ENCODE measurements at places on chromosomes 2 and 18.

GRCh38 chr2:113848758-113849415 lies 41.0 kb upstream of the ACTR3 start:
- DNase-seq: no peak

DNA sequence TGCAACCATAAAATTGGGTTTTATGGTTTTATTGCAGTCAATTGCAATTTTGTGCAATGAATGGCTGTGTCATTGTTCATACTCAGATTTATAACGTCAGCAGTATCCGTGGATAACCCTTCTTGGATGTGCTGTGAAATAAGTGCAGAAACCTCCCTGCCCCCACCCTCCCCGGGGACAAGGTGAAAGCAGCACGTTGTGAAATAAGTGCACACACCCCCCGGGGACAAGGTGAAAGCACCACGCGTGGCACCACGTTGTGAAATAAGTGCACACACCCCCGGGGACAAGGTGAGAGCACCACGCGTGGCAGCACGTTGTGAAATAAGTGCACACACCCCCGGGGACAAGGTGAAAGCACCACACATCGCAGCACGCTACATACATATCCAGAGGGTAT lies 93.6 kb upstream of the NFATC1 start:
- DNase-seq: no peak

DNA sequence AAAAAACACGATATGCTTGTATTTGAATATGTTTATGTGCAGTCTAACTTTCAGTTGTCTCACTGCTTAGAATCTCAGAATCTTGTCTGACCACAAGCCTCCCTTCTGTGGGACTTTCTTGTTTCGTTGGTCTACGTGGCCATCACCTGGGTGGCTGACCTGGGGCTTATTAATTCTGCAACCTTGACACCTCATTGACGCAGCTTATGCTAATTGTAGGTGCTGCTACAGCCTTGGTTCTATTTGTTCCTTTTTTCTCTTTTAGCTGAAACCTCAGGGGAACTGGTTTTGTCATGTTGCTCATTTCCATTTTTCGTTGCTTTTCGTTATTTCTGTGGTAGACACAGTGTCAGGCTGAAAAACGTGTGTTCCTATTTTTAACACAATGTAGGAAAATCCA lies 273.7 kb downstream of the SLC4A3 start:
- DNase-seq: no peak

- DNase-seq: no peak
These were observed 94.0 kb downstream of the PLB1 start for GRCh38 chr2:28589746-28590463.

DNA sequence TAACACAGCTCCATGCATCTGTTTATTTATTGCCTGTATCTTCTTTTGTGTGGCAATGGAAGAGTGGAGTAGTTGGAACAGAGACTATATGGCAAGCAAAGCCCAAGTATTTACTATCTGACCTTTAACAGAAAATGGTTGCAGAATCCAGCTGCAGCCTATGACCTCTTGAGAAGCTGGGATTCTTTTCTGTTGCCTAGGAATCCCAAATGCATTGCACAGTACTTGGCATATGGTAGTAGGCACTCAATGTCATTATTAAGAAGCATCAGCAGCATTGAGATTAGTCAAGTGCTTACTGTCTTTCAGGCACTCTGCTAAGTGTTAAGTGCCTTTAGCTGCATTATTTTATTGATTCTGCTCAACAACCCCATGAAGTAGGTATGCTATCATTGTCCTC lies 331.6 kb downstream of the CCDC85A start:
- no peak for DNase-seq

DNA sequence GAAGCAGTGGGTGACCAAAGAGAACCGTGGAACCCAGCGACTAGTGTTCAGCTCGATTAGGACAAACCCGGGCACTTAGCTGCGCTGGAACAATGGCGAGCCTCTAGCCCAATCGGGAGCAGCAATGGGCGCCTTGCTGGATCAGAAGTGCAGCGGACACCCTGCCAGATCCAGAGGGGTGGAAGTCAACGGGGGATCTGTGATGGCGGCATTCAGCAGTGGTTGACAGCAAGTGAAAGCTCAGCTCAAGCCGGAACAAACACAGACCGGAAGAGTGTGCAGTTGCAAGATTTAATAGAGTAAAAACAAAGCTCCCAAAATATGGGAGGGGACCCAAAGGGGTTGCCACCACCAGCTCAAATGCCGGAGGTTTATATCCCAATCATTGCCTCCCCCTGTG lies 478.7 kb upstream of the REG3G start:
- DNase-seq: no peak

DNA sequence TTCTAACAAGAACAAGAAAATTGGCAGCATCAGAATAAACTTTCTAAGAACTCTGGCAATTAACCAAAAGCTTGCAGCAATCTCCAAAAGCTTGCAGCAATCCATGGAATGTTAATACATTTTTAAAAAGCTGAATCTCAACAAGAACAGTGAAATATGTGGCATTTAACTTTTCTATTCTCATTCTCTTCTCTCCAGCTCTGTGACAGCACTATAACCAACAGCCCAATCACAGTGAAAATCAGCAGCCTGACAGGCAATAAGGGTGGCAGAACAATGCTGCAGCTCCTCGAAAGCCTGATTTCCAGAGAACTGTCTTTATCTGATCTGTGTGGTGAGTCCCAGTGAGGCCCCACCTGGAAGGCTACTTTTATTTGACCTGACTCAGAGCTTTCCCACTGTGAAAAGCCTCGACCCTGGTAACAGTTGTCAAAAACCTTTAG lies 60.0 kb downstream of the TMEM131 start:
- DNase-seq: no peak

DNA sequence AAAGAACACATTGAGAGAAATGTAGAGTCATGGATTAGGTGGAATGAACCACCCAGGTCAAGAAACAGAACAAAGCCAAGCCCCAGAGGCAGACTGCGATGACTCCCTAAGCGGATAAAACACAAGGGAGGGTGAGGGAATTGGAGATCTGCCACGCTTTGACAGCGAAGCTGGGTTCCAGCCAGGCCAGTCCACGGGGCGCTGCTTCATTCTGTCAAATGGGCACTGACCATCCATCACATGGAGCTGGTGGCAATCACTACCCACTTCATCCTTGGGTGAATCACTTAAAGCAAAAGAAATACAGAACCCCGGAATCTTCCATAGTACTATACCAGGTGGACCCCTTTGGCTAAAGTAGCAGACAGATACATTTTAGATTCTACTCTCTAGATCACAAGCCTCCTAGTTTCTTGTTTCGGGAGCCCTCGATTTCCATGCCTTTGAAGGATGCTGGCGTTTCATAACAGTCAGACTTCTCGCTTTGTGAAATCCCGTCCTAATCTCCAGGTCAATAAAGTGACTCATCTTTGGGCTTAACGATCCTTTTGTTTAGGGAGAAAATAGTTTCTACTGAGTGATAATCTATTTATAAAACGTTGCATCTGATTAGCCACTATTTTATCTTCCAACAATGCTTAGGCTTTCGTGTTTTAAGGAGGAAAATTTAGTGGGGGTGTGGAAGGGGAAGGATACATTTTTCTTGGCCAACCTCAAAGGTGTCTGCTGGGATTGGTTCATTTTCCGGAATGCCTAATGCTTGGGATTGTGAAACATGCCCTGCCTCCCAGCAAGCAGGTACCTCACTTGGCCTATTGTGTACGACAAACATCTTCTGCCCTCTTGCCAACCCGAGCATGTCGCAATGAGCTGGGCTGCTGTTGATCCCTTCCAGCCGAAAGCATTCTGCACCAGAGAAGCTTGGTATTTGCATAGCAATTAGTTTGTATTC lies 44.1 kb upstream of the HDAC4 start:
- DNase-seq: no peak

DNA sequence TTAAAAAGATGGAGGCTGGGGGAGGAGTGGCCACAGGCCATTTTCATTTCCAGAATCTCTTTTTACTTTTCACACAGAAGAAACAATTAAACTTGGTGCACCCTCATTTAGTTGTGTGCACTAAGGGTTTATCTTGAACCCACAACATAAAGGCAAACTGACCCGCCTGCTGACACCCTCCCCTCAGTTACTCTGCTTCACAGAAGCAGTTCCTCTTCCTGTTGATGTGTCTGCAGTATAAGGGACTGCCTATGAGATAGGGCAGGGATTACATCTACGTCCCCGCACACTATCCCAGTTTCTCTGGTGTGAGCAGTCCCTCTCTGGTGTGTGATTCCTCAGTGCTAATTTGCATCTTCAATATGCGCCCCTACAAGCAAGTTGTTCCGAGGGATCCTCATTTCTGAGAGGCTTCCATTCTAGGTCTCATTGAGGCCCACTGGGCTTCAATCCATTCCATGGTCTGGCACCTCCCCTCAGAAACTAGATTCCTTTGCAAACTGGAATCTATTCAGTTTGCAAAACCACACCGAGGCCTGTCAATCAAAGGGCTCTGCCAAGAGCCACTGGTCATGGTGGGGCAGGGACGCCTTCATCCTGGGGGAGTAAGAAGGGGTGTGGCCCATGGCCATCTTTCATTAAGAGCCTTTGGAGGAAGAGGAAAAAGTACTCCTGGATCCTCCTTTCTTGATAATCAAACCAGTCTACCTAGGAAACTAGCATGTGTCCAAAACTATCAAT lies 12.3 kb downstream of the CREG2 start:
- DNase-seq: no peak

DNA sequence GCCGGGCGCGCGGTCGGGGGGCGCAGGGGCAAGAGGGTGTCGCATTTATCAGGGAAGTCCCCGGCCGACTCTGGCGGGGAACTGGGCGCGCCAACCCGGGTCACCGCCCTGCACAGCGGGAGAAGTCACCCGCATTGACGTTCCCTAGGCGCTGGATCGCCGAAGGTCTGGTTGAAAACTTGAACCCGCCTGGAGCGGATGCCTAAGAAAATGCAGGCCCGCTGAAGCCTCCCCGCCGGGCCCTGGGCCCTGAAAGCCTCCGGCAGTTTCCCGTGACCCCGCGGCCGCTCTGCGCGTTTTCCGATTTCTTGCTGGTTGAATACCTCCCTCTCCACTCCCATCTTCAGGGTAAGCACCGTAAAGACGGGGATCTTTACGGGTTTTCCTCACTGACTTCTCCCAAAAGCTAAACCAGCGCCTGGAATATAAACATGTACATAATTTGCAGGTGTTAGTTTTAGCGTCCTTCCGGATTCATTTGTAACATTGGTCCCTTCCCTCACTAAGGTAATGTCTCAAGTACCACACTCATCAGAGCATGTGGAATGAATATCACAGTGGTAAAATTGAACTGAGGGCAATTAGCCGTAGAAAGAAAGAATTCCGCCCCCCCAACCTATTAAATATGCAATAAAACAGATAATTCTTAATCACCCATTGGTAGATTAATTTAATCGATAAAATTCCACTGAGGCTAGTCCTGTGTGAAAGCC lies 675 bp upstream of the SPIRE1 start:
- peak; percentile 45 for DNase-seq

DNA sequence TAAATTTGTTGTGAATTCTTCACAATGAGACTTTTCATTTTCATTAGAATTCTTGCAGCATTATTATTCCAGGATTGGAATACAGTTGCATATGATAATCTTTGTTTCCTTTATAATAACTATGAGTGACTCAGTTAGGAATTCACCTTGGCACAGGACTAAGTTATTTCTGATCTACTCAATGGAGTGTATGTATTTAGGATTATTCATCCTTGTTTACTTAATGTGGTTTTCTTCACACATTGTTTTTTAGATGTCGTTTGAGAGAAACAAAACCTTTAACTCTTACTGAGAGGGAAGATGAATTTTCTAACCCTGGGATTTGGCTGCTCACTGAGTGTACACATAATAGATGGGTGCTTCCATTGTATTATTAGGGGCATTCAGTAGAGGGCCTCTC lies 970.1 kb downstream of the DPP10 start:
- no peak for DNase-seq

GRCh38 chr2:223576873-223577272 lies 25.3 kb downstream of the SCG2 start:
- DNase-seq: peak; percentile 19

Data from hepatic stellate cell (primary cell).